Muscle of leg (tissue), 16 donors: ENCODE measurements at places on chromosomes 2 and 18. TPM values are rescaled to one million over a fixed set of nuclear protein-coding genes. Genes with fewer than 3 reads are reported as not detected.

ACTG2 gene
- 1.3 TPM for total RNA-seq

LOXHD1 gene
- total RNA-seq = 1.3 TPM

PROKR1 gene
- 1.2 TPM for total RNA-seq

PECR gene
- total RNA-seq = 8.9 TPM

COPS9 gene
- 210 TPM for total RNA-seq

MBP gene
- 11.1 TPM for total RNA-seq

DPP4 gene
- total RNA-seq = 13.4 TPM

ELOA2 gene
- total RNA-seq = not detected

CCDC102B gene
- total RNA-seq = 30.9 TPM

REG3G gene
- not detected for total RNA-seq

PDE1A gene
- total RNA-seq = 12.9 TPM

SANBR gene
- 11.4 TPM for total RNA-seq

UPP2 gene
- not detected for total RNA-seq

KCNG2 gene
- total RNA-seq = 0.44 TPM

ZNF521 gene
- total RNA-seq = 67.1 TPM

ITPRIPL1 gene
- 4.4 TPM for total RNA-seq

UNC80 gene
- total RNA-seq = 2.0 TPM

RTP5 gene
- total RNA-seq = not detected

HOXD3 gene
- total RNA-seq = 3.1 TPM

RGPD3 gene
- 0.44 TPM for total RNA-seq

SPAST gene
- total RNA-seq = 26.6 TPM

KRCC1 gene
- 30.8 TPM for total RNA-seq

SNTG2 gene
- 0.31 TPM for total RNA-seq

POTEI gene
- total RNA-seq = not detected
